Activated naive CD8-positive, alpha-beta T cell treated with anti-CD3 and anti-CD28 coated beads for 36 hours (primary cell): ENCODE measurements at places on chromosomes 5 and 9. TPM values are rescaled to one million over a fixed set of nuclear protein-coding genes. Genes with fewer than 3 reads are reported as not detected.
A peak's percentile ranks its signal among the peaks of the same experiment; 100 is the strongest.

The PCDH1 gene
- not detected for total RNA-seq

The SLC45A2 gene
- not detected for total RNA-seq

The EGFLAM gene
- total RNA-seq: not detected

DNA sequence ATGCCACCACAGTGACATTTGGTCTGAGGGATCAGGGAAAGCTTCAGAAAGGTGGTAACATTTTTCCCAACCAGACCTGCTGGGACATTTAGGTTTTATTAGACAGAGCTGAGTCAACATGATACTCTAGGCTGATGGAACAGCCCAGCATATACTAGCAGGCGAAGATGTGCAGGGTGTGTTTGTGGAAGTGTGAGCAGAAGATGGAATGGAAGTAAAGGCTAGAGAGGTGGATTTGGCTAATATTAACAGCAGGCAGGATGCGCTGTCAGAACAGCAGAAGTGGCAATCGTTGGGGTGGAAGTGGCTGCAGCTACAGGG is 340.6 kb downstream of the ASTN2 start:
- H3K4me3 ChIP-seq: no peak overlapping the region
- peaks cover 12% of the 10 kb centered on the region for H3K27me3 ChIP-seq
- H3K36me3 ChIP-seq: no peaks in the 10 kb centered on the region
- no peak for DNase-seq
- H3K27ac ChIP-seq: no peak overlapping the region

The CYLC2 gene
- not detected for total RNA-seq

GRCh38 chr9:37437621-37438020 is 15.1 kb downstream of the GRHPR start:
- peaks cover 14% of the 10 kb centered on the region for H3K36me3 ChIP-seq
- peak overlapping the region; percentile 11 for H3K27ac ChIP-seq
- H3K4me1 ChIP-seq: peaks cover 2% of the 10 kb centered on the region
- H3K27me3 ChIP-seq: no peaks in the 10 kb centered on the region

GRCh38 chr5:138870611-138871010 is 4.5 kb downstream of the LRRTM2 start:
- H3K36me3 ChIP-seq: no peaks in the 10 kb centered on the region
- peaks cover 15% of the 10 kb centered on the region for H3K4me1 ChIP-seq
- H3K27me3 ChIP-seq: peaks cover 51% of the 10 kb centered on the region
- no peak overlapping the region for H3K4me3 ChIP-seq

- DNase-seq: no peak
- H3K27ac ChIP-seq: no peak overlapping the region
- no peaks in the 10 kb centered on the region for H3K36me3 ChIP-seq
- H3K4me1 ChIP-seq: no peaks in the 10 kb centered on the region
These were observed 8.7 kb upstream of the CYLC2 start for GRCh38 chr9:102986425-102986824.

GRCh38 chr5:163310997-163311396 is 126.4 kb upstream of the CCNG1 start:
- H3K27me3 ChIP-seq: no peaks in the 10 kb centered on the region
- H3K4me3 ChIP-seq: no peak overlapping the region
- H3K36me3 ChIP-seq: no peaks in the 10 kb centered on the region
- H3K4me1 ChIP-seq: no peaks in the 10 kb centered on the region
- H3K27ac ChIP-seq: no peak overlapping the region

GRCh38 chr5:123546657-123547056 is 34.7 kb downstream of the CSNK1G3 start:
- H3K4me3 ChIP-seq: no peak overlapping the region
- peaks cover 14% of the 10 kb centered on the region for H3K36me3 ChIP-seq
- H3K4me1 ChIP-seq: peaks cover 55% of the 10 kb centered on the region
